ENCODE measurements at places on chromosomes 4 and X.

- no peak for DNase-seq
Measured at GRCh38 chr4:87117051-87117731, 103.2 kb downstream of the KLHL8 start.

GRCh38 chr4:113476800-113477199, 284.7 kb downstream of the CAMK2D start:
- no peak for DNase-seq

DNA sequence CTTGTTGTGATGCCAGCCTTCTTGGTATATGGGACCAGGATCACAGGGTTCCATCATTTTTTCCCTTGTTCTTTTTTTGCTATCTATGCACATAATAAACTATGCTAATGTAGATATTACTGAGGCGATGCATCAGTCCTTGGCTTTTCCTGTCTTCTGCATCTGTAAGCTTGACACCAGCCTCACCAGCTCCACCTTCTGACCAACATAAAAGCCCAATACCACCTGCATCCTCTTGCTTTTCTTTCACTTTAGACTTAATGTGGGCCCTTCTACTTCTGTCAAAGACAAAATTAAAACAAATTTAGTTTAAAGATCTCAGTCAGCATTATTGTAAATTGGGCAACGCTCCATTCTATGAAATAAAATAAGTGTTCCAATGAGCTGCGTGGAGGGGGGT, 1718.8 kb upstream of the PCDH10 start:
- DNase-seq: no peak

DNA sequence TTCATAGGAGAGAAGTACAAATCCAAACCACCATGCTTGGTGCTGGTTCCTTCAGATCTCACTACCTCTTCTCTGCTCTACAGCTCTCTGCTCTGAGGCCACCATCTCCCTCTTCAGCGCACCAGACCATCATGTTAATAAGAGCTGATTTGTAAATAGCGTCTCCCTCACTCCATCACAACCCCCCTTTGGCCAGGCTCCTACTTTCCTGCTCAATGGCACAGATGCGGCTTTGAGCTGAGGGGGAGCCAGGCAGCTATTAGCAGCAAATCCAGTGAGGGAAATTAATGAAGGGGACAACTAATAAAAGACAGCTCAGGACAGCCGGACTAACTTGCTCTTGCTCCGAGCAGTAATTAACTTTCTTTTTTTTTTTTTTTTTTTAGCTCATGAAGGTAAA, 13.1 kb downstream of the NEUROG2 start:
- no peak for DNase-seq

GRCh38 chr4:8679032-8679431, 86.5 kb downstream of the CPZ start:
- DNase-seq: no peak
